ENCODE measurements at places on chromosomes 3 and 15.

- DNase-seq: no peak
These were observed 20.7 kb upstream of the POC1A start for GRCh38 chr3:52174896-52175295.

- DNase-seq: no peak
These were observed 7.1 kb upstream of the CPOX start for GRCh38 chr3:98600412-98601095.

- no peak for DNase-seq
These were observed 61.6 kb downstream of the GJD2 start for GRCh38 chr15:34693053-34693744.

- DNase-seq: peak; percentile 58
These were observed 2.0 kb upstream of the BHLHE40 start for GRCh38 chr3:4977001-4977852.

GRCh38 chr3:56624725-56625124, 58.3 kb downstream of the TASOR start:
- peak; percentile 39 for DNase-seq

DNA sequence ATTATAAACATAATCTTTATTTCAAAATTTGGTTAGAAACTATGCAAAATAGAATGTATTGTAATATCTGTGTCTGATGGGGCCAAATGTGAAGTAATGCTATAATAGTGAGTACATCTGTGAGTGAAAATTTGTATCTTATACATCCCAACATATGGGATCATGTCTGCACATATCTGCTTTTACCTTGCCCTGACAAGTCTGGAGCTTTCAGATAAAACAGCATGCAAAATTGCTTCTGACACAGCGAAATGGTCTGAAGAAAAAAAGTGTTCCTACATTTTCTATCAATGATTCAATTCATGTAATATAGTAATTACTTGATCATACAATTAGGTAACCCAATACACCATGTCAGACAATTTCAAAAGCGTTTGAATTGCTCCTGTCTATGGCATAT, 58.1 kb upstream of the P3H2 start:
- no peak for DNase-seq

Data from HFFc6 (cell line).